ENCODE measurements at places on chromosomes 4 and X.

DNA sequence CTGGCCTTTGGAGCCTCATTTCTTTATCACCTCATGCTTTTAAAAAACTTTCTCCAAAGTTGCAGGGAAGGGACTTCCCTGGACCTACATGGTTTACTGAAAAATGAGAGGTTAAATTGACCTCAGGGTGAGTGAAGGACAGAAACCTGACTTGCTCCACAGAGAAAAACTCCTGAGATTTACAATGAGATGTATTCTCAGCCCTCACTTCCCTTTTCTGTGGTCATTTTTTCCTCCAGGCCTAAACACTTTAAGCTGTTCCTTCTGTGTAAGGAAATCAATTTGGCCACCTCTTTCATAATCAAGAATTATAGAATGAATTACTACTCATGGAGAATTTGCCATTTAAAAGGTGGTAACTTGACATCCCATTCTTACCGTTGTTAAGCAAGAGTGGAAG is 77.9 kb downstream of the HPGD start:
- DNase-seq = no peak

- no peak for DNase-seq
These were observed 621.8 kb downstream of the TMA16 start for GRCh38 chr4:164116286-164116685.

DNA sequence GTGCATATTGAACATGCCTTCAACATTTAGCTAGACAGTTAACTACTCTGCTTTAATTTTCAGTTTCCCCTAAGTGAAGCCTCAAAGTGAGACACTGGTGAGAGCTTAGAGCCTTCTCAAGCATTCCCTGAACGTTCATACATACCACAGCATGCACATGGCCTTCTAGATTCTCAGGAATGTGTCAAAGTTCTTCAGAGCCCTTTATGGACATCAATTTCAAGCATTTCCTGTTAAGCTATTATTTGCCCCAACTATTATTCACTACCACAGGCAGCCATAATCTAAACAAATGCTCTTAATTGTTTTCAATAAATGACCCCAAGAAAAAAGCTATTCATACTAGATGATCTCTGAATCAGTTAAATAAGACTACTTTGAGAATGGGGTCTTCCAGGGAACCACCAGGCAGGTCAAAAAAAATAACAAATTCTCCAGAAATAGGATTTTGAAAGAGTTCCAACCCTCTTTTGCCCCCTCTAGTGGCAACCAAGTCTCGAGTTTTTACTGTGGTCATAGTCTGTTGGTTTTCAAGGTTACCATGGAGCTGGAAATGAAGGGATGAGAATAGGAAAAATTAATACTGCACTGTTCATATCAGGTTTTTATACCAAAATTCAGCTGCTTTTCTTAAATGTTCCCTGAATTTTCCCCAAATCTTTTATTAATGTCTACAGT is 235.4 kb downstream of the RAB28 start:
- no peak for DNase-seq

DNA sequence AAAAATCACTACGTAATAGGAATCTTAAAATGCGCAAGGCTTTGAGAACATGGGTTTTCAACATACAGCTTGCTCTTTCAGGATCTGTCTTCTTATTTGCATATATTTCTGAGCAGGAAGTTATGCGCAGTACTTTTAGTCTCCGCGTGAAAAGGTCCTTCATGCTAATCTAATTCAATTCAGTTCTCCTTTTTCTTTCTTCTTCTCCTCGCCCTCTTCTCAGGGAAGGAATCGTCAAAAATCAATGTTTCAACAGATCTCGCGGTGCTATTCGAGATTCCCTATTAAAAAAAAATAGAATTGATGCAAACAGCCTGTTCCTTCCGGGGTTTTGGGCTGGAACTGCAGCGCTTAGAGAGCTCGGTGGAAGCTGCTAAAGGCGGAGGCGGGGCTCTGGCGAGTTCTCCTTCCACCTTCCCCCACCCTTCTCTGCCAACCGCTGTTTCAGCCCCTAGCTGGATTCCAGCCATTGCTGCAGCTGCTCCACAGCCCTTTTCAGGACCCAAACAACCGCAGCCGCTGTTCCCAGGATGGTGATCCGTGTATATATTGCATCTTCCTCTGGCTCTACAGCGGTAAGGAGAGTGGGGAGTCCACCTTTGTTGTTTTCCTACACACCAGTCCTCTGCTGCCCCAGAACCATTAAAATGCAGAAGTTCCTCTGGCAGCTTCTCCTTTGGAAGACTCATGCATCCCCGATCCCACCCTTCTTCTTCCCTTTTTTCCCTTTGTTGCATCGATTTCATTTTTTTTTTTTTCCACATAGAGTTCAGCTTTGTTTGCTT is at the start of the genes HMGN5 and SH3BGRL:
TSS of gene HMGN5 (minus strand) at position 243 of the 785 bp plus-strand sequence. CDS start 80,364 bp downstream, outside the sequence.
TSS of gene SH3BGRL (plus strand) at position 432 of the 785 bp plus-strand sequence. CDS start at position 531, 99 bp downstream.
- peak; percentile 38 for DNase-seq

DNA sequence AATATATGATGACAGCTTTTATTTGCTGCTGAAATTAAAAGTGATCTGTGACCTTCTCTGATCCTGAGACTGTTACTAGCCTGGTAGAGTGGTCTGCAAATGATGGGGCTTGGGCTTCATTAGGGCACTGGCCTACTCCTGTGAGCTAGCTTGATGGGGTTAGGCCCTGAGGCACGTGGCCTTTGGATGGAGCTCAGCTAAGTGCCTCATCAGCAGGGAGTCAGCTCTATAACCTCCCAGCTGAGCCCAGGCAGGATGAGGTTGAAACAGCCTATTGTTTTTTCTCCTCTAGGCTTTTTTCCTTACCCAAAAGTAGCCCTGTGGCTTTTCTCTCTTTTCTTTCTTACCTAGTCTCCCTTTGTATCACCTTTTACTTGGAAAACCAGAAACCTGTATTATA is 92.2 kb downstream of the AFF2 start:
- DNase-seq = no peak

DNA sequence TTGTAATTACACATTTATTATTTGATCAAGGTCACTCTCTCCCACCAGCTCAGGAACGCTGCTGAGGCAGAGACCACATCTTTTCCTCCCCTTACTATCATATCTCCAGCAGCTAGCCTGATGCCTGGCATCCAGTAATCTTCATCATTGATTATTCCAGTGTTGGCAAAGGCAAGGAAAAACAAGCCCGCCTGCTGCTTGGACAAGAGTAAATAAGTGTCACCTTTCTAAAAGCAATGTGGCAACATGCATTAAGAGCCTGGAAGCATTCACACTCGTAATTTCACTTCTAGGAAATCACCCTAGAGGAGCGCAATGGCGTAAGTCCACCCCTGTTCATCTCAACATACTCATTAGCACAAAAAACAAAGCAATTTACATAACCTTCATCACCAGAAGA is 54.8 kb downstream of the APLN start:
- DNase-seq = no peak

- DNase-seq = no peak
These were observed 12.3 kb downstream of the SASH3 start for GRCh38 chrX:129791961-129792570.

GRCh38 chr4:157271166-157271869 is 50.8 kb downstream of the GRIA2 start:
- no peak for DNase-seq

- DNase-seq = no peak
These were observed 58.7 kb upstream of the KDR start for GRCh38 chr4:55183926-55184599.

GRCh38 chrX:10198254-10198653 is 41.5 kb downstream of the CLCN4 start:
- no peak for DNase-seq

DNA sequence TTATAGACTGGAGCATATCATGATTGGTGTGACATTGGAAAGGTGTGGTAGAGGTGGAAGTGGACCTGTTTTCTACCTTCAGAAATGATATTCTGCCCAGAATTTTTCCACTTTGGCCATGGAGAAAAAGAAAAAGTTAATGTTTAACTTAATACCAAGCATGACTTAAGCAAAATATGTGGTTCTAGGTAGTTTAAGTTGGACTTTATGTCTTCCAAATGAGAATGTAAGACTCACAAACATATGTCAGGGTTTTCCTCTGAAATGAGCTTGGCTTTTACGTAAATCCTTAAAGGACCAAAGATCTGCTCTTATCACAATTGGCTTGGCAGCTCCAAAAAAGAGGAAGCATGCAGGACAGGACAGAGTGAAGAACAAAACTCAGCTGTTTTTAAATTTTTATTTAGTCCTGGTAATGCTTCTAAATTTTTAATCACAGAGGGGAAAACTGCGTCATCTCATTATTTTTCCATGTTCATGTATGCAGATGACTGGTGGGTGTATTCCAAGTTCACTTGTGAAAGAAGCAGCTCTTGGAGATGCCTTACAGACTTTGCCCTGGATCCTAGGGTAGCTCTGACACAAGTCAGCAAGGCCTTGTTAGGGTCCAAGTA is 98.2 kb downstream of the ANK2 start:
- no peak for DNase-seq

DNA sequence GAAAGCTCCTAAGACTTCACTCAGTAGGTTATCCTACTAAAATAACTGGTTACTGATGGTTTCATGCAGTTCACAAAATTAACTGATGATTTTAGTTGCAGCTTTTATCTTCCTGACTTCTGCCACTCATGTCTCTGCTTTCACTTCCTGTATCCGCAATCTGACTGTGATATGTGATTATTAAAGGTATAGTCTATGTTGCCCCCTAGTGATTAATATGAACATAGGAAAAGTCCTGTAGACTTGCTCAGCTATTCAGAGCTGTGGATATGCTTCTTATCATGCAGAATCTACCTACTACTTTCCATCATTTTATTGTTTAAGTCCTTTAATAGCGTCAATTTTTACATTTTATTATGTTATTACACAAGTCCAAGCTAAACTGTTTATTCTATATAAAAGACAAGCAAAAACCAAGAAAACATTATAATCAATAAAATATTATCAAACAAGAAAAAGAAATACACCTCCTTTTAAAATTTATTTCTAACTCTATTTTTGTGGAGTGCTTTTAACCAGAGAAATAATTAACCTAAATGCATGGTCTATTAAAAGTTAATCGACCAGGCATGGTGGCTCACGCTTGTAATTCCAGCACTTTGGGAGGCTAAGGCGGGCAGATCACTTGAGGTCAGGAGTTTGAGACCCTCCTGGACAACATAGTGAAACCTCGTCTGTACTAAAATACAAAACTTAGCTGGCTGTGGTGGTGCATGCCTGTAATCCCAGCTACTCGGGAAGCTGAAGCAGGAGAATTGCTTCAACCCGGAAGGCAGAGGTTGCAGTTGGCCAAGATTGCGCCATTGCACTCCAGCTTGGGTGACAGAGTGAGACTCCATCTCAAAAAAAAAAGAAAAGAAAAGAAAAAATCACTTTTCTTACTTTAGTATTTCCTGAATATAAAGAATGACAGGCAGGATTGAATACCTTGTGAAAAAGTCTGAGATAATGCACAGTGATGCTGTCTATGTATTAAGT is 40.4 kb upstream of the TLR2 start:
- DNase-seq = no peak

DNA sequence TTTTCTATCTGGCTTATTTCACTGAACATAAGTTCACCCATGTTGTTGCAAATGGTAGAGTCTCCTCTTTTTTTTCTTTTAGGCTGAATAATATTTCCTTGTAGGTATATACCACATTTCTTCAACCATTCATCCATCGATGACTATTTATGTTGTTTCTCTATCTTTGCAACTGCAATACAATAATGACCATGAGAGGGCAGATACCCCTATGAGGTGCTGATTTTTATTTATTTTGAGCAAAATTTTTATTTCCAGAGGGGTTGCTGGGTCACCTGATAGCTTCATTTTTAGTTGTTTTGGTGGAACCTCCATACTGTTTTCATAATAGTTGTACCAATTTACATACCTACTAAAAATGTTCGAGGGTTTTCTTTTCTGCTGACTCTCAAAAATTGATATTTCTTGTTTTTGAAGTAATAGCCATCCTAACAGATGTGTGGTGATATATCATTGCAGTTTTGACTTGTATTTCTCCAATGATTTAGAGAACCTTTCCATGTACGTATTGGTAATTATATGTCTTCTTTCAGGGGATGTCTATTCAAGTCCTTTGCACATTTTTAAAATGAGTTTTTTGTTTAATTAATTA is 1697.0 kb downstream of the PCDH7 start:
- no peak for DNase-seq

DNA sequence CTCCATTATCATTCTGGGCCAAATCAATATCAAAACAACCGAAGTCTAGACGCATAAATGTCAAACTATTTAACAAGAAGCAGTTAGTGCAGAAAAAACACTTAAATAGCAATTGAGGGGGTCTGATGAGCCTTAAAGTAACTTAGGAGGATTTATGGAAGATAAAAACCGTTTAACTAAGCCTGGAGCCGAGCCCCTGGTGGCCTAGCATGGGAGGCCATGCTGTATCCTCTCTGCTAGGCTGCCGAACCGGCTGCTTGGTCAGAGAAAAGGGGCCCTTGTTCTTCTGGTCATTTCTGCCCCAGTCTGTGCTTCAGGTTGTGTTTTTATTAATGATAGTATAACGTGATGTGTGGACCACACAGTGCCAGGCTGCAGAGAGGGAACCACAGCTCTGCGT is 72.4 kb downstream of the CPZ start:
- no peak for DNase-seq

DNA sequence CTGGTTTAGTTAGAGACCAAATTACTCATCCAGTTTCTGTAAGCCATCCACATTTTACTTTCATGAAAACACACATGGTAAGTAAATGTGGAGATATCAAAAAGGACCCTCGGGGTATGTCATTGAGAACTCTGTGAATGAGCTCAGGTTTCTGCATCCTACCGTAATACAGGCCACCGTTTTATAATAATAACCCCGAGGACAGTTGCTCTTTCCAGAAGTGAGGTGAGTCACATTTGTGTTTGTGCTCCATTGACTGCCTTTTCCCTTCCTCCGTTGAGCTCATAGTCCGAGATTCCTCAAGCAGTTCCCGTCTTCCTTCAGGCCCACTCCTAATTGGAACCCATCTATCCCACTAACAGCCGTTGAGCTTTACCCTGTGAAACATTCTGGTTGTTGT is 95.3 kb downstream of the GRID2 start:
- no peak for DNase-seq

GRCh38 chr4:124015766-124016165 is 619.2 kb downstream of the SPRY1 start:
- DNase-seq = no peak

DNA sequence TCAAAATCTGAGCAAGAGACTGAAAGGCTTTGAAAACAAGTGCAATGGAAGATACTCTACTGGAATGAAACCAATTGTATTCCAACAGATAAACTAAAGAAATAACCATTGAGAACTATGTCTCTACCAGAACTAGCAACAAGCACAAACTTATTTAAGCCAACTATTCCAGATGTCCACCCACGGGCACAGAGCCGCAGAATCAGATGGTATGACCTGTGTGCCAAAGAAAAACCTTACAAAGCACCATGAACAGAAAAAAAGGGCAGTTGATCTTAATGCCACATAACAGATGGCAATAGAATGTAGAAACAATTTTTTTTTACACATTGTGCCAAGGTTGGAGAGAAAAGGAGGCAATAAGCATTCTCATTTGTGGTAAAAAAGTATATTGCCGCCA is 269.3 kb upstream of the ADGRL3 start:
- no peak for DNase-seq
